ENCODE measurements at places on chromosomes 5 and 9.

- DNase-seq = no peak
Observed at GRCh38 chr5:169764018-169764378, 126.9 kb downstream of the DOCK2 start.

- no peak for DNase-seq
Observed at GRCh38 chr5:102762095-102762534, 7.0 kb downstream of the PAM start.

DNA sequence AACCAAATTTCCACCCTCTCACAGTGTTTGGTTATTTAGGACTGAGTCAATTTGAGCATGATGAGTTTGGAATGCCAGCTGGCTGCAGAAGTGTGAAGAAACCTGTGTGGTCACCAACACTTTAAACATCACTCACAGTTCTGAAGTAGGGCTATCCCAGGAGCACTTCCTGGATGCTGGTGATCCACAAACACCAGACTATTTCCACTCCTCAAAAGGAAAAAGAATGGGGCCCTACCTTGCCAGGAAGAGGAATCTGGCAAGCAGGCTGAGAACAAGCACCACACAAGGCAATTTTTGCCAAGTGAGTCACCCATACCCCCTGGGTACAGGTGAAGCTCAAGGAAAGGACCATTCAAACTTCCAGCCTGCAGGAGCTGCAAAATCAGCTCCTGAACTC is 294.2 kb upstream of the PTGER4 start:
- no peak for DNase-seq

DNA sequence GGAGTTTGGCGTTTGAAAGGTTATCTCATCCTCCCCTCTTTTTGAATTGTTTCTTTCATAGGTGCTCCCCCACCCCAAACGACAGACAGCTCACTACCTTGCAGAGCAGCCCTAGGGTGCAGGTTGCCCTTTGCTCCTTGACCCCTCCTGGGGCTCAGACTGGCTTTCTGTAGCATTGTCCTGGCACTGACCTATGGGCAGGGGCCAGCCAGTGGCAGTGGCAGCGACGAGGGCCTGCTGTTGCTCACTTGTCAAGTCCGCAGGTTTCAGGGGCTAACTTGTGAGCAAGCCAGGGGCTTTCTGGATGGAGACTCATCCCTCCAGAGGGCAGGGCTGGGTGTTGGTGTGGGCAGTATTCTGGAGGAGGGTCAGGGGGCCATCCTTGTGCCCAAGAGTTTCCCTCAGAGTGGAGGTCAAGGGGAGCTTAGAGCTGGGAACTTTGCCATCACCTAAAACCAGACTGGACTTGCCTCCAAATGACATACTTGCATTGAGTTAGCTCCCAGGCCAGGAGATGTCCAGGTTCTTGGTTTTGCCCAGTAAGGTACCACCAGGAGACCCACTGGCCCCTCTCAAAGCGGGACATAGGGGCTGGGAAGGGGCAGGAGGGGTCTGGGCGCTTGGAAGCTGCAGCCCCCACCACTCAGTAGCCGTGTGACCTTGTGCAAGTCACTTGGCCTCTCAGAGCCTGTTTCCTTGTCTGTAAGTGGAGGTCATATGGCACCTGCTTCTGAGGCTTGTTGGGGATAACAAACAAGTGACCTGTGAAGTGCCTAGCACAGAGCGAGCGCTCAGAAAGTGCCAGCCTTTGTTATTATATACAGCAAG is 53.5 kb upstream of the CDKN2AIPNL start:
- no peak for DNase-seq

DNA sequence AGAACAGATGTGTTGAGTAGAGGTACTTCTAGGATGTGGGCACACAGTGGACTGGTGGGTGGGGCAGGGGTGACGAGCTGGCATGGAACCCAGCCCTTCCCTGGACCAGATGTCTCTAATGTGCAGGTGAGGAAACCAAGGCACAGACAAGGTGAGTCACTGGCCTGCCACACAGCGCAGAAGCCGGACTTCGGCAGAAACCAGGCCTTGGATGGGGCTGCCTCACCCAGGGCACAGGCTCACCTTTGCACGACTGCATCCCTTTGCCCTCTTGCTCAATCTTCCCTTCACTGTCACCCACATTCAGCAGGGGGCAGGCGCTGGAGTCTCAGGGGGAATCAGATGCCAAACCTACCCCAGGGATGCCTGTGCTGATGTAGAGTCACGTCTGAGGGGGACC is 65.4 kb upstream of the LMX1B start:
- DNase-seq = no peak

DNA sequence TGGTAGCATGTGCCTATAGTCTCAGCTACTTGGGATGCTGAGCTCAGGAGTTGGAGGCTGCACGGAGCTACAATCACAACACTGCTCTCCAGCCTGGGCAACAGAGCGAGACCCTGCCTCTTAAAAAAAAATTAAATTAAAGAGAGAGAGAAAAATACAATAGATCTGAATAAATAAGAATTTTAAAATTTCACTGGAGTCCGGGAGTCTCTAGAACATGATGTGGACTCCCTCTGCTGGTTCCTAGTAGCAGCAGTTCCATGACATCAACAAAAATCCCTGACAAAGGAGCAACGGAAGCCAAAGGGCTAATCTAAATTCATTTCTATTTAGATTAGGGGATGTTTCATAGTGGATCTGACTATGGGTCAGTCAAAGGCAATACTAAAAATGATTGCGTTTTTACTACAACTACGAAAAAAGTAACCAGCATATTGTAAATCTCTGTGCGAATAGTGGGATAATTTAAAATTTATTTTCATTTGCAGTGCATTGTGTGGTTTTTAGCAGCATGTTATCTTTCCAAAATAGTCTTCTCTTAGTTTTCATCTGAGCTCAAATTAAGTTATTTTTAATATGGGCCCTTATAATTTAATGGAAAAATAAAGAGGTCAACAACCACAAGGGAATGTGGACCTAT is 6.7 kb downstream of the INIP start:
- no peak for DNase-seq

GRCh38 chr5:140635291-140636257 is 2.6 kb upstream of the CD14 start:
- DNase-seq = no peak
